MV-4-11 (cell line): ENCODE measurements at places on chromosomes 3 and 15.
A peak's percentile ranks its signal among the peaks of the same experiment; 100 is the strongest.

- peak; percentile 87 for DNase-seq
These were observed 268.0 kb upstream of the ARRDC4 start for GRCh38 chr15:97692301-97693015.

GRCh38 chr3:65748326-65748725 is 290.4 kb downstream of the MAGI1 start:
- DNase-seq = no peak

- DNase-seq = no peak
These were observed 31.7 kb upstream of the CEMIP start for GRCh38 chr15:80747317-80748053.

- DNase-seq = peak; percentile 58
These were observed 20.1 kb upstream of the GOLGA6L2 start for GRCh38 chr15:23467110-23467600.

DNA sequence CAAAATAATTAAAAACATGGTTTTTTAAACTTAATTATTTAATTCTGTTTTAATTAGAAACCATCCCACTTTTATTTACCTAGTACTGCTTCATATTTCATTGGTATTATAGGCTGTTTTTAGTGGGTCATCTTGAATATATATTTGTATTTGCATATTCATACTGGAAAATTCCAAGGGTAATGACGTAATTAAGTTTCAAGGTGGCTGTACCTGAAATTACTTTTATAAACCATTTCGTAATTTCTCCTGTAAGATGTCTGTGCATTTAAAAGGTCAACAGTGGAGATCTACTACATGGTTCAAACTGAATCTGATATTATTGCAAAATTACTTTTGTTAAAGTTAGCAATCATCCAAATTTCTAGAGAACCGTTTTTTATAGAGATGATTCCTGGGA is 133.8 kb upstream of the NAALADL2 start:
- DNase-seq = no peak
